ENCODE measurements at places on chromosomes 16 and 17.

GRCh38 chr17:1034652-1035210 lies 37.8 kb downstream of the TIMM22 start:
- DNase-seq: no peak

DNA sequence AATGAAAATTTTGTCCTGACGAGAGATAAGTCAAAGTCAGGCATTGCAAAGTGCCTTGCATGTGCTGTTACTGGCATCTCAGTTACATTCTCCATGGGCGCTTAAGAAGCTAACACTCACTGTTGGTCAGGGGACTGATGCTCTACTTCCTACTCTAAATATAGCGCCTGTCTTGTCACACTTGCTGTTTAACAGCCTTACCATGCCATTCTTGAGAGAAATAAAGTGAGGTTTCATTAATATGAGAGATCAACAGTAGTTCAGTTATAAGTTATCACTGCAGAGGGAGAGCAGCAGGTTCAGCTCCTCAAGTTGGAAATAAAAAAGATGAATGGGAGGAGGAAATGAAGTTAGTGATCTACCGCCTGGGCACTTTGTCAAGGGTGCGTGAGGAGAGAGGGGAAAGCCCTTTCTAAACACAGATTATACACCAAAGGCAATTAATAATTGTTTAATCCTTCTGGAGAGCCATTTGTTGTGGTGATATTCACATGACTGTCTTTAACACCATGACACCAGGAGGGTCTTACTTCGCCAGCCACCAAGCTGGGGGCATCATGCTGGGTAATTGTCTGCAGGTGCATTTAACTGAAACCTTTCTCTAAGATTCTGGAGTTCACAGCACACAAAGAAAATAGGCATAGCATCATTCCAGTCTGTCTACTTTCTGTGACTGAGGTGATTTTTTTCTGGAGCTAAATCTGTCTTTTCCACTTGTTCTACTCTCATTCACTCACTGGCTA lies 568.7 kb upstream of the HSBP1 start:
- DNase-seq: no peak

DNA sequence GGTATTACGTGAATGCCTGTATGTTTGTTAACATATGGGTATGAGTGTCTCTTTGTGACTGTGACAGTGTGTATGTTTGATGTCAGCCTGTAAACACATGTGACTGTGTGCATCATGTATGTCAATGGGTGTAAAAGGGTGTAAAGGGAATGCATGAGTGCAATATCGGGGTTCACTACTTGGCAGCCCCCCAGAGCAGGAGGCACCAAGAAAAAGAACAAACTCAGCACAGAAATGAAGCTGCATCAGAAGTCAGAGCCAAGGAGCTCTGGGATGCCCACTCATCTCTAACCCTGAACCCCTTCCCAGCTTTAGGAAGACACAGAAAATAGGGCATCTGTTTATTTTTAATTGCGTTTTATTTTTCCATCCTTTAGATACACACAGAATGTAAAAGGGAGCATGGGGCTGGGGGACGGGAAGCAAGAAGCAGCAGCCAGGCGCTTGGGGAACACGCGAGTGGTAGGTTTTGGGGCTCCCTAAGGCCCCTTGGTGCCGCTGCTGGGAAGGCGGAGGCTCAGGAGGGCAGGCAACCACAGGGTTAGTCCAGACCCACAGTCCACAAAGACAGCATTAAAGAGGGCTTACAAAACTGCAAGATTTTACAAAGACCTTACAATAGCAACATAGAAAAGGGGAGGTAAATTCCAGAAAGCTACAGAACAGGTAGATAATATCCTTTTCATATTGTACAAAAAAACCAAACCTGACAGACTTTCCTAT lies 2.3 kb upstream of the HOXB6 start:
- DNase-seq: no peak

GRCh38 chr16:1920727-1921171 lies 2.5 kb upstream of the HS3ST6 start:
- no peak for DNase-seq

GRCh38 chr17:980406-981291 lies 1.1 kb upstream of the NXN start:
- DNase-seq: peak; percentile 88

GRCh38 chr17:48307814-48308411 lies 122.1 kb downstream of the SKAP1 start:
- peak; percentile 50 for DNase-seq

DNA sequence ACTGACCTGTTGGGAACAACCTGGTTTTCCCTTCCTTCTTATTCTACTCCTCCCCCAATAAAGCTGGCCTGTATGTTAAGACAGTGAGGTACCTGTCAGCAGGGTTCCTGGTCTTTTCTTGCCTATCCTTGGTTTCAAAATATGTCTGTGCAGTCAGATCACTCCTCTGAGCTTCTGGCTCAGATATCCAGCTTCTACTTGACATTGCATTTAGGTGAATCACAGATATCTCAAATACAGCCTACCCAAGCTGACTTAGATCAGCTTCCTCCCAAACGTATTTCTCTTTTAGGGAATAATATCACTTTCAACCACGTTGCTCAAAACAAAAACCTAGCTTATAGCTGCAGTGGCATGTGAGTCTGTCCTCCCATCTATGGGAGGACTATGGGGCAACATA lies 48.7 kb downstream of the TEX14 start:
- no peak for DNase-seq

GRCh38 chr16:75252049-75252864 lies 833 bp upstream of the BCAR1 start:
- no peak for DNase-seq

- DNase-seq: no peak
These were observed 9.9 kb upstream of the ADGRG1 start for GRCh38 chr16:57618296-57619132.

- DNase-seq: no peak
These were observed 313.7 kb downstream of the SEC14L1 start for GRCh38 chr17:77454242-77455095.

DNA sequence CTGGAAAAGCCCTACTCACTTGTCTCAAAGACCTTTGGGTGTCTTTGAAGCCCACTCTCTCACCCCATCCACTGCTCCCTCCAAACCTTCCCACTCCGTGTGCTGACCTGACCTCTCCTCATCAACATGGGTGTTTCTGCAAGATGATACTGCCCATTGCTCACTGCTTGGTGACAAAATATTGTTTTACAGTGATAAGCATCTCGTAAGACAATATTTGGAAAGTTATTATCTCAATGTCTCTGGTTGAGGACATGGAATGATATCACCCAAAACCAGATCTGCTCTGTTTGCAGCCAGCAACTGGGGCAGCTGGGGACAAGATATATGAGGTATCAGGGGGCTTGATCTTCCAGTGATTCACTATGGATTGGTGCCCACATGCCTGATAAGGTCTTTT lies 195.8 kb downstream of the SALL1 start:
- no peak for DNase-seq

GRCh38 chr17:21113716-21114115 lies 13.0 kb upstream of the DHRS7B start:
- DNase-seq: no peak

GRCh38 chr16:28544998-28545397 lies 6.2 kb upstream of the NUPR1 start:
- no peak for DNase-seq

DNA sequence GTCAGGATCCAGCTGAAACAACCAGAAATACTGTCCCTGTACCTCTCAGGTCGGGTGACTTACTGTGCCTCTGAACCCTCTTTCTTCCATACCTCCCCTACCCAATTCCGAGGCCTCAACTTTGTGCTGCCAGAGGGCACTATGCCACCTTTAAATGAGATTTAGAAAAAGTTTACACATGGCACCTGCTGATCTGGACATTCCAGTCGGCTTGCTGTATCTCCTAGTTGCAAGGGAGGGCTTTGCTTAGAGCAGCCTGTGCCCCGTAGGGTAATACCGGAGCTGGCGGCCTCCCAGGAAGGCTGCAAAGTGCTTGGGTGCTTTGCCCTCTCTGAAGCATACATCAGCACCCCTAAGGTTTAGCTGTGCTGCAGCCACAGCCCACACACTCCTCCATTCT lies 306.0 kb upstream of the RBFOX1 start:
- no peak for DNase-seq

DNA sequence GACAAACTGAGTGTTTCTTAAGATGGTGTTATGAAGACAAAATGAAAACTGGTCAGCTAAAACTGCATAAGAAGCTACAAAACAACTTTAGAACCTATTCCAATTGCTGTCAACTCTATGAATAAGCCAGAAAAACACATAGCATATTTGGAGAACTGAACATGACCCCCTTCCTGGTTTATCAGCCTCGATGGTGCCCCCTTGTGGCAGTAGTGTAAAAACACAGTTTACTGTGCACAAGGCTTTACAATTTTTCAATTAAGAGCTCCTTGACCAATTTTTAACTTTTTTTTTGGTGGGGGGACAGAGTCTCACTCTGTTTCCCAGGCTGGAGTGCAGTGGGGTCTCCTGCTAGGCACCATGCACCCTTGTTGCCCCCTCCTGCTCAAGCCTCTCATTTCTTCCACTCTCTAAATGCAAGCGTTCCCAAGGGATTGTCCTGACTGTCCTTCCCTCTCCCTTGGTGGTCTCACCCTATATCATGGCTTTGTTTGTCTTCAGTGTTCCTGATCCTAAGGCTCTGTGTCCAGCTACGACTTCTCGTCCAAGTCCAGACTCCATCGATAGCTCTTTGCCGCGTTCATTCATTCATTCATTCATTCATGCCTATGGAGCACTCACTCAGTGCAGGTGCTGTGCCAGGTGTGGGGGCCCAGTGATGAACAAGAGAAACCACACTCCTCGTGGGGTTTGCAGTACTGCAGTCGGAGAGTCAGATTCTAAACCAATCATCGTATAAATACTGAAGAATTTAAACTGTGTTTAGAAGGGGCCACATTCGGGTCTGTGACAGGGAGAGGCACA lies 7.5 kb downstream of the EIF1 start:
- DNase-seq: peak; percentile 82

DNA sequence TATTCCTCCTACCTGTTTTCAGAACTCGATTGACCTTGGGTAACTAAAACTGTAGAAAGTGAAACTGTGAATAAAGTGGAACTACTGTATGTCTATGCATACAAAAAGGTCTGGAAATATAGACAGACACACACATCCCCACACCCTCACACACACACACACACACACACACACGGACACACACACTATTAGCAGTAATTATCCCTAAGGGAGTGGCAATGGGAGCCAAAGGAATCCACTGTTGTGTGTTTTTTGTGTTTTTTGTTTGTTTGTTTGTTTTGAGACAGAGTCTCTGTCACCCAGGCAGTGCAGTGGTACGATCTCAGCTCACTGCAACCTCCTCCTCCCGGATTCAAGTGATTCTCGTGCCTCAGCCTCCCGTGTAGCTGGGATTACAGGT lies 26.6 kb upstream of the SRCIN1 start:
- no peak for DNase-seq

GRCh38 chr16:88785106-88785924 lies at the start of gene PIEZO1:
PIEZO1 (minus strand) TSS chr16:88785220; CDS start chr16:88784964, 256 bp downstream.
- DNase-seq: peak; percentile 89

GRCh38 chr16:11498683-11499082 lies 88.0 kb downstream of the LITAF start:
- DNase-seq: no peak

GRCh38 chr17:16943541-16944333 lies 28.2 kb downstream of the TNFRSF13B start:
- no peak for DNase-seq

DNA sequence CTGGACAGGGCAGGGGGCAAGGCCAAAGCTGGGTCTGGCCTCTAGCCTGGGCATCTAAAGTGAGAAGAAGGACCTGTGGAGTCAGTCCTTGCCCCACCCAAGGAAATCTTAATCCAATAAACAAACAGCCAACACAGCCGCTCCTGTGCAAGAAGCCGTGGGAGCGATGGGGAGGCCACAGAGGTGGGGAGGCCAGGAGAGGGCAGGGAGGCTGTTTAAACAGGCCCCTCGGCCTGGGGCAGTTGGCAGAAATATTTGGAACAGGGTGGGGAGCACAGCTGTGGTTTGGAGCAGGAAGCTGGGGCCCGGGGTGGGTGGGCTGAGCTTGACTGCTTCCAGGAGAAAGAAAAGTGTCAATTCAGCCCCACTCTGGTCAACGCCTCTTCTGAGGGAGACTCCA lies 5.3 kb downstream of the ZNF385C start:
- no peak for DNase-seq

DNA sequence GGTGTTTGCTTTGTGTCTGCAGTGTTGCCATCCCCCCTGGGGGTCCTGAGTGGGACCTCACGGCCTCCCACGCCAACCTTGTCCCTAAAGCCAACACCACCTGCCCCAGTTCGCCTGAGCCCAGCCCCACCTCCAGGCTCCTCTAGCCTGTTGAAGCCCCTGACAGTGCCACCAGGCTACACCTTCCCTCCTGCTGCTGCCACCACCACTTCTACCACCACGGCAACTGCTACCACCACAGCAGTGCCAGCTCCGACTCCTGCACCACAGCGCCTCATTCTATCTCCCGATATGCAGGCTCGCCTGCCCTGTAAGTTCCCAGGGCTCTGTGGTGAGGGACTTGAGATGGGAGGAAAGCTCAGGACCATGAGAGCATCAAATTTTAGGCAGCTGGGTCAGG lies 22.2 kb downstream of the SRCAP start:
- no peak for DNase-seq

DNA sequence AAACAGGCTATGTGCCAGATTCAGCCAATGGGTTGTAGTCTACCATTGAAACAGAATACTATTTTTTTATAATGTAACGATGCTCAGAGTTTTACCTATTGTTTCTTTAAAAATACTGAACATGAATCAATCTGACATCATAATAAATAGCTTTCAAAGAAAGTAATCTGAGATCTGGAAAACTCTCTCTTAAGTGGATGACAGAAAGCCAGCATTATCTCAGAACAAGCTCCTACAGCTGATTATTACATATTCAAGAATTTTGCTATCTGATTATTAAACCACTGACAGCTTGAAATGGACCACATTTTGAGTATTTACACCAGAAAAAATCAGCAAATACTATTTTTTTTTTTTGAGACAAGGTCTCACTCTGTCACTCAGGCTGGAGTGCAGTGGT lies 484.2 kb upstream of the SOX9 start:
- no peak for DNase-seq

DNA sequence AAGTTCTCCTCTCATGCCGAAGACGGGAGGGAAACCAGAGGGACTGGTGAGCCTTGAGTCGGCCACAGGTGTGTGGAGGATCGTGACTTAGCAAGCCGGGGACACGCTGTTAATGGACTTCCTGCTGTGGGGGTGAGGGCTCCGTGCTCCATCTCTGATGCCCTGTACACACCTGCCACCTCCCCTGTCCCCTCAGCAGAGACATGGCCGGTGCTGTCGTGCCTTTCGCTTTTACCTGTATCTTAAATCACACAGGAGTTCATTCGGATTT lies 75.9 kb upstream of the ZNF750 start:
- DNase-seq: no peak

DNA sequence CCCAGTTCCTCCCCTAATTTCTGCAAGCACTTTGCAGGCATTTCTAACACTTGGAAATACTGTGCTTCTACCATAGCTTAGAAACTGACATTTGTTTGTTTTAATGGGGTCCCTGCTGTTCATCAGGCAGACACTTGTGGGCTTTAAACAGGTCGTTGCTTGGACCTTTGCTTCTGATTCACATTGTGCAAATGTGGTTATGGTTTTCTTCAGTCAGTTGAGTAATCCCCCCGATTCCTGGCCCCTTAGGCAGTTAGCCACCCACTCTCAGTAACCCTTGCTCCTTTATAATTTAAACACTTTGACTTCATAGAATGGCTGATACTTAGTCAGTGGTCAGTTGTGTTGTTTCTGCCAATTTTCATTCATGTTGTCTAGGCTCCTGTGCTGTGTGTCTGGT lies 39.4 kb downstream of the SLC47A1 start:
- no peak for DNase-seq

All from CD4-positive, alpha-beta T cell treated with Interleukin-15 for 4 hours (primary cell).